ENCODE measurements at places on chromosomes 7 and 10. TPM values are rescaled to one million over a fixed set of nuclear protein-coding genes. Genes with fewer than 3 reads are reported as not detected.

DNA sequence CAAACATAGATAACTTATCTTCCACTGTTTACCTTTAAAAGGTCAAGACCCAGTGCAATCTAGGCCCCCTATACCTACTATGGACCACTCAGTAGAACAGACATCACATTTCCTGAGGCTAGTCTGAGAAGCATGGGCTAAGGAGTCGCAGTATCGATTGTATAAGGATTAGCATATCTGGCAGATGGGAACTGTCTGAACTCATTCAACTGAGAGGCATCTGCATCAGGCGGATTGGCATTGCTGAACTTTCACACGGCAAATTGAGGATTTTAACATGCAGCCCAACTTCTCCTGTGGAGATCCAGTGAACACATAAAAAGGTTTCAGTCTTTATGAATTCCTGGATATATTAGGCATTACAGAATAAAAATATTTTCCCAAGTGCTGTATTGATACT is 89.1 kb upstream of the LRGUK start:
- no peaks in the 10 kb centered on the region for H3K4me1 ChIP-seq
- H3K4me3 ChIP-seq: no peak overlapping the region
- H3K36me3 ChIP-seq: no peaks in the 10 kb centered on the region

DNA sequence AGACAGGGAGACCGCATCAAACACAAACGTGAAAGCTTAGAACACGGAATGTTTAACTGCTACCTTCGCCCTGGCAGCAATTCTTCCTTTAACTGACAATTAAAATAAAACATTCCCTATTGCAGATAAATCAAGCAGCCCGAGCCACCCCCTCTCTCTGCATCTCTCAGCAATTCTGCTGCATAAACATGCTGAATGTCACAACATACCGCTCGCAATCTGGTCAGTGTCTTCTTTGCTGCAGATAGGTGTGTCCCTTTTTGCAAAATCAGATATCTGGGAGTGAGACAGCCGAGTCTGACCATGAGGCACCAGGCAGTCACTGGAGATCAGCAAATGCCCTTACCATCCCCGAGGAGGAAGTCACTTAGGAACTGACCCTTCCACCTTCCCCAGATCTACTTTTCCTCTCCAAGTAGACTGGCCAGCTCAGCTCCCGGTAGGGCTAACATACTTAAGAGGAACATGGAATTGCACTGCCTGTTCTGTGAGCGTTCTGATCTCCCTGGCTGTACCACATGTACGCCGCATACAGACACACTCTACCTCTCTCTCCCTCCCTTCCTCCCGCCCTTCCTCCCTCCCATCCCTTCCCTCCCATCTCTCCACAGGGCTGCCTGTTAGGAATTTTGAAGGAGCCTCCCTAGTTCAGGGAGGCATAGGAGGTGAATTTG is at the start of gene FRMD4A:
TSS of gene FRMD4A (minus strand) at position 537 of the 674 bp plus-strand sequence.
- H3K36me3 ChIP-seq: no peaks in the 10 kb centered on the region
- H3K4me3 ChIP-seq: no peak within 1 kb of the TSS
- no peaks in the 10 kb centered on the region for H3K27me3 ChIP-seq

Gene PSPH
- total RNA-seq: 29.9 TPM

- H3K27me3 ChIP-seq: no peaks in the 10 kb centered on the region
- no peak for DNase-seq
- no peaks in the 10 kb centered on the region for H3K4me1 ChIP-seq
Measured at GRCh38 chr7:88597941-88598425, 161.5 kb upstream of the ZNF804B start.

DNA sequence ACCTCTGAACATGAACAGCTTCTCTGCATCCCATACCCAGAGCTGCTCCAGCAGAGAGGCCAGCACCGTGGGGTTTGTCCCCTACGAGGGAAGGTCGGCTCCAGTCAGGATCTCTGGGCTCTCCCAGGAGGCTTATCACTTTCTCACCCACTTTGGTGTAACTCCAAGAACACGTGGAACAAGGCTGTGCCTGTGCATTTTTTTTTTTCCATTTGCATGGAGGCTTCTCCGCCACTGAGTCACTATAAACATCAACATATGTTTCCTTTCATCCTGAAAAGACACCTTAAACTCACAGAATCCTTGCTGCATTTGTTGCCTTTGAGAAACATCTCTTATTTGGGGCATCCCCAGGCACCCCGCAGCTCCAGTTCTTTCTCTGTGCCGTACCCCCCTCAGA is 29.4 kb upstream of the ECHDC3 start:
- H3K27ac ChIP-seq: no peak overlapping the region
- H3K36me3 ChIP-seq: no peaks in the 10 kb centered on the region
- H3K4me3 ChIP-seq: no peak overlapping the region
- DNase-seq: no peak
- H3K4me1 ChIP-seq: no peaks in the 10 kb centered on the region
- H3K27me3 ChIP-seq: no peaks in the 10 kb centered on the region

DNA sequence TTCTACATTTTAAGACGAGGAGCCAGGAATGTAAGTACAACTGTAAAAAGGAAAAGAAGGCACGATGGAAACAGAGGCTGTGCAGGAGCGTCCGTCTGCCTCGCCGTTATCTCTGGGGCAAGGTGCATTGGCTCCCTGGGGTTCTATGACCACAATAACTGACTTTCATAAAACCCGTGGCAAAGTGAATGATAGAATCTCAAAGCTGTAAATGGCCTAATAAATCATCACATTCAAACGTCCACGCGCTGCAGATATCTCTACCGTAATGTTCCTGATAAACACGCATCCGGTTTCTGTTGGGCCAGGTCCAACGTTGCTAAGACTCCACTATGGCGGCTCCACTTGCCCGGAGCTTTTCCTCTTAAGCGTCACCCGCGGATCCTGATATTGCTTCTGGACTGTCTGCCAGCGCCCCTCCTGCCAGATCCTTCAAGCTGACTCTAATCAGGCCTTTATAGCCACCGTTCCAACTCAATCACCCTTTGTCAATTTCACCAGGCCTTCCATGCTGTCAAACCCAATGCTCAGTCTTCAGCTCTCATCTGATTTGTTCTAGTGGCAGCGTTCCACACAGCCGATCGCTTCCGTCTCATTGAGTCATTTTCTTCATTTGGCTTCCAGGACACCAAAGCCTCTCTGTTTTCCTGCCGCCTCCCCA is 265.6 kb upstream of the FOXK1 start:
- H3K27ac ChIP-seq: no peak overlapping the region
- no peak for DNase-seq
- no peaks in the 10 kb centered on the region for H3K4me1 ChIP-seq
- no peaks in the 10 kb centered on the region for H3K27me3 ChIP-seq
- no peaks in the 10 kb centered on the region for H3K36me3 ChIP-seq
- H3K4me3 ChIP-seq: no peak overlapping the region

DNA sequence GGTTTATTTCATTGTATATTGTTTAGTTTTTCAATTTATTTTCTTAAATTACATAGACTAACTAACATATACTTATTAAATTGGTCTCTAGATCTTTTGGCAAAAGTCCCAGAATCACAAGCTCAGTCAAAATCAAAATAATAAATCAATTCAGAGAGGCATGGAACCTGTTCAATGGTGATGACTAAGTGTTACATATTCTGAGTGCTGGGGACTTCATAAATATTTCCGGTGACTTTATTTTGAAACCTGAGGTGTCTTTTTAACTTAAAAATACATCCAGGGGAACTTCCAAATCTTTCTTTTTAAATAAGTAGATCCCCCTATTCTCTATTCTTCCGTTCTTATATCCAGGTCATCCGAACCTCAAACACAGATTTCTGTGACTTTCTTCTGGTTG is 89.6 kb upstream of the ZNF804B start:
- DNase-seq: no peak
- no peaks in the 10 kb centered on the region for H3K36me3 ChIP-seq
- no peak overlapping the region for H3K4me3 ChIP-seq
- H3K27me3 ChIP-seq: no peaks in the 10 kb centered on the region
- H3K4me1 ChIP-seq: no peaks in the 10 kb centered on the region
